NCI-H1417 treated with DMSO at 0.1 percent for 48 hours (cell line): ENCODE measurements at places on chromosomes 16 and 17.

DNA sequence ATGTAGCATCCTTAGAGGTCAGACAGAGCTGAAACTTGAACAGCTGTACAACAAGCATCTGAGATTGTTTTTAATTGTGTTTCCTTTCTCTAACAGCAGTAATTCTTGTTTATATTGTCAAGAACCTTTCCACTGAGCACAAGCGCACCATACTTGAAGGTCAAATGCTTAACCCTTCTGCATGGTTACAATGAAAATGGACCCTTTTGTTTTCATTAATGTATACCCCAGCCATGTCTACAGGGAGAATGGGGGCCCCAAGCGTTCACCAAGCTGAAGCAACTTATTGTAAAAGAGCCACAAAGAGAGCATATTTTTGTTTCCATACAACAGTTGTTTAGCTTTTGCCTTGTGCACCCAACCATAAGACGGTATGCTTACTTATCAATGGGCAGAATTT lies 210.8 kb downstream of the FTO start:
- no peak for DNase-seq

GRCh38 chr16:48539485-48540221 lies 70.3 kb downstream of the N4BP1 start:
- no peak for DNase-seq

DNA sequence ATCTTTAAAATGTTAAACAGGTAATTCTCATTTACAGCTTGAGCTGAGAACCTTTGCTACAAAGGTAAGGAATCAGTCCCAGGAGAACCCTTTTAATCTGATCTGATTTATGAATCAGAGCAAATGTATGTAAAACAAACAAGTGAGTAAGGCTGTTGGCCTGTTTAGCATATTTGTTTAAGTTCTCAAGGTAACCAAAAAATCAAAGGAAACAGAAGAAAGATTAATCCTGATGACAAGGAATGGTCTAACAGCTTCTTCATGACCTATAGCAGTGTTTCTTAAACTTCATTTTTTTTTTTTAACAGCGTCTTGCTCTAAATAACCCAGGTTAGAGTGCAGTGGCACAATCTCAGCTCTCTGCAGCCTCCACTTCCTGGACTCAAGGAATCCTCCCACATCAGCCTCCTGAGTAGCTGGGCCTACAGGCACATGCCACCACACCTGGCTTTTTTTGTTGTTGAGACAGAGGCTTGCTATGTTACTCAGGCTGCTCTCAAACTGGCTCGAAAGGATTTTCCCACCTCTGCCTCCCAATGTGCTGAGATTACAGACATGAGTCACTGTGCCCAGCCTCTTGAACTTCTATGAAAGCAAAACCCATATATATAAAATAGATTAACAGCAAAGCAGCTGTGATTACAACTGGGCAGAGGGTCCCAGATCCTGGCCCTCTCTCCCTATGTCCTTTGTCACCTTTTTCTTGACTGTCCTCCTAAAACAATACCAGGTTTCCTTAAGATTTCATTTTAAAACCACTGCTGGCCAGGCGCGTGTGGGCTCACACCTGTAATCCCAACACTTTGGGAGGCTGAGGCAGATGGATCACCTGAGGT lies 5.1 kb upstream of the JPT1 start:
- no peak for DNase-seq

DNA sequence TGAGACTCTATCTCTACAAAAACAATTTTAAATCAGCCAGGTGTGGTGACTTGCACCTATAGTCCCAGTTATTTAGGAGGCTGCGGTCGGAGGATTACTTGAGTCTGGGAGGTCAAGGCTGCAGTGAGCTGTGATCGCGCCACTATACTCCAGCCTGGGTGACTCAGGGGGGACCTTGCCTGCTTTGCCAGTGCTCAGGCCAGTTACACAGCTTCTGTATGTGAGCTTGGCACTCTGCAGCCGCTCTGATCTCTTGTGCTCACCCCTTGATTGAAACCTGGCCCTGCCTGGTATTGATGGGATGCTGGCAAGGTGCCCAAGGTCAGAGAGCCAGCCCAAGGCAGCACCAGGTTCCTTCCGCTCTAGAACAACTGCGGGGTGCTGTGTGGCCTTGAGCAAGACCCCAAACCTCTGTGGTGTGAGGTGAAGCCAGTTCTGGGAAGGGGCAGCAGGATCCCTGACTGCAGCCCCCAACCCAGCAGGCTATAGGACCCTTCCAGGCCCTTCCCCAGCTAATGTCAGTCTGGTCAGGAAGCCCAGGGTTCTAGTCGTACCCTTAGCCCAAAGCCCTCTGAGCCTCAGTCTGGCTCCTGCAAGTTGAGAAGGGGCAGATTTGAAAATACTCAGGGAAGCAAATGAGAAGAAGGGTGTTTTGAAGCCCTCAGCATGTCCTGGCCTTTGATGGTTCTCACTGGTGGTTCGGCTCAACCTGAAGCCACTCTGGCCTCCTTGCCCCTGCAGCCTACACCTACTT lies 18.9 kb downstream of the MMP15 start:
- DNase-seq: no peak

- no peak for DNase-seq
These were observed 1.9 kb upstream of the CAPN15 start for GRCh38 chr16:525520-526180.
